ENCODE measurements at places on chromosomes 13 and 19.

DNA sequence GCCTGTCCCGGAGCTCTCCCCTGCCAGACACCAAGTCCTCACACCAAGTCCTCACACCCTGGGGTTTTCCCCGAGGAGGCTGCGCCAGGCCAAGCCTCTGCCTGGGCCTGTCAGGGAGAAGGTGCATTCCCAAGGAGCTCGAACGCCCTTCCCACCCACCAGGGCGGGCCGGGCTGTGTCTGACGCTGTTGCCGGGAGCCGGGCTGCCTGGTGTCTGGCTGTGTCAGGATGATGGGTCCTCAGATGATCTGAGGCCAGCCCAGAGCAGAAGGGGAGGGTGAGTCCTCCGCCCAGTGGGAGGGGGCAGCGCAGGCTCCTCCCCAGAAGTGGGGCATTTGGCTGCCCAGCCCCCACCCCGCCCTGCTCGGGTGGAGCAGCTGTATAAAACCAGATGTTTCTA lies 2.3 kb upstream of the HAS1 start:
- DNase-seq, result no peak

- DNase-seq, result no peak
Measured at GRCh38 chr19:40600570-40601133, 517 bp upstream of the LTBP4 start.

DNA sequence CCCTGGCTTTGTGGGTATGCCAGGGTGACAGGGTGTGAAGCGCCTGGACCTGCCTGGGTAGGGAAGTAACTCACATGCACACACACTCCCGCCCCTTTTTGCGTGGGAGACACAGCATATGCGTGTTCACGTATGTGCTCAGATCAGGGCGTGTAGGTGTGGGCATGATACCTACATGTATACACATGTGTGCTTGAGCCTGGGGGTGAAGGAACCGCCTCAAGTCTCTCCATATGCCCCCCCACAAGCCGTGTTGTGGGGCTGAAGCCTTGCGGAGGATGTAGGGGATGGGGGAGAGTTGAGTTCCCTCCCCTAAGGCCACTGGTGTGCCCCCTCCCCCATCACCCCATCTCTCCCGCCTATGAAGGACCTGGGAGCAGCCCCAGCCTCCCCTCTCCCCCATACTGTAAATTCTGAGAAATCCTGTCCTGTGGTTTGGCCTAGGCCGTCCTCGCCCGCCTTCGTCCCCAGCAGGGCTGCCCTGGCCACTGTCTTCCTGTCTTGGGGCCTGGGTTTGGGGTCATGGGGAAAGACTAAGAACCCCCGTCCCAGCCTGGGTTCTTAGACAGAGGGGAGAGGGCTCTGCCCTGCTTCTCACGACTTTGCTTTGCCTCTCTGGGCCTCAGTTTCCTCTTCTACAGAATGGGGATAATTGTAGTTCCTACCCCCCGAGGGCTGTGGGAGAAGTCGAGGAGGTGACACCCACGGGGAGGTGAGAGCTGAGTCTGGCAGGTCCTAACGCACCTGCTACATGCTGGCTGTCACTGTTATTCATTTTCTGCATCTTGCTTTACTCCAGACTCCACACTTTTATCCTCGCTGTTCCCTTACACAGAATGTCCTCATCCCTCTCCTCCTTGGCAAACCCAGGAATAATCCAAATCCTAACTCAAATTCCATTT lies 14.3 kb downstream of the ACTL9 start:
- DNase-seq, result no peak

DNA sequence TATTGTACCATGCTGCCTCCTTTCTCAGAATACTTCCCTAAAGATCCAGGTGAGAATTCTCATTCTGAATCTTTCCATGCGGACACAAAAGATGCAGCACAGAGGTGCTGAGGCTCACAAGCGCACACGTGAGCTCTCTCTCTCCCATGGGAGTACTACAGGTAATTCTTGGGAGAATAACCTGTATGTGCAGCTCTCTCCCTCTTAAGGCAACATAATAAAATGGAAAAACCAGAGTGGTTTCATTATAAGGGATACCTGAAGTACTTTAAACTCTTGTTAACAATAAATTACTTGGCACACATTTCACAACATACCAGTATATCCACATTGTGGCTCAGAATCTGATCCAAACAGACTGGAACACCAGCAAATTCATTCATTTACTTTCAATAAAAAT lies 40.4 kb downstream of the INTS6 start:
- DNase-seq, result no peak

GRCh38 chr13:24995225-24995804 lies 100.6 kb upstream of the PABPC3 start:
- DNase-seq, result peak; percentile 65

GRCh38 chr19:35432911-35433310 lies 15.1 kb upstream of the FFAR2 start:
- DNase-seq, result no peak

- DNase-seq, result no peak
Measured at GRCh38 chr13:95391362-95391761, 90.1 kb upstream of the ABCC4 start.

DNA sequence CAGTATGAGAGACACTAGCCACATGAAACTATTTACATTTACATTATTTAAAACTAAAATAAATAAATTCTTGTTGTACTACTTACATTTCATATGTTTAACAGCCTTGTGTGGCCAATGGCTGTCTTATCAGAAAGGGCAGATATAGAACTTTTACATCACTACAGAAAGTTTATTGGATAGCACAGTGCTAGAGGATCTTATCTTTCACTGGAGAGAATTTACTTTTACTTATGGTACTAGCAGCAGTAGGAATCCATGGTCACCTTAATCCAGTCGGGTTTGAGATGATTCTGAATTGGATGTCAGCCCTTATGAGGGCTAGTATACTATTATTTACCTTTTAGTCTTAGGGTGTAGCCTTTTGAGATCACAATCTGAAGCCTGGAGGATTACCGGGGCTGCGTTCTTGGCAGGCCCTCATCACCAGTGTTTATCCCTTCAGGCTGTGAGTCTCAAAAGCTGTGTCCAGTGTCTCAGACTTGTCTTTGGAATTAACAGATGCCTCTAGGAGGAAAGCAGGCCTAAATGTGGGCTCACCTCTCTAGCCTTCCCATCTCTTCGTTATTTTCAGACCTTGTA lies 21.7 kb downstream of the IFT88 start:
- no peak for DNase-seq

GRCh38 chr13:41064493-41064892 lies 3.2 kb downstream of the WBP4 start:
- DNase-seq, result no peak

DNA sequence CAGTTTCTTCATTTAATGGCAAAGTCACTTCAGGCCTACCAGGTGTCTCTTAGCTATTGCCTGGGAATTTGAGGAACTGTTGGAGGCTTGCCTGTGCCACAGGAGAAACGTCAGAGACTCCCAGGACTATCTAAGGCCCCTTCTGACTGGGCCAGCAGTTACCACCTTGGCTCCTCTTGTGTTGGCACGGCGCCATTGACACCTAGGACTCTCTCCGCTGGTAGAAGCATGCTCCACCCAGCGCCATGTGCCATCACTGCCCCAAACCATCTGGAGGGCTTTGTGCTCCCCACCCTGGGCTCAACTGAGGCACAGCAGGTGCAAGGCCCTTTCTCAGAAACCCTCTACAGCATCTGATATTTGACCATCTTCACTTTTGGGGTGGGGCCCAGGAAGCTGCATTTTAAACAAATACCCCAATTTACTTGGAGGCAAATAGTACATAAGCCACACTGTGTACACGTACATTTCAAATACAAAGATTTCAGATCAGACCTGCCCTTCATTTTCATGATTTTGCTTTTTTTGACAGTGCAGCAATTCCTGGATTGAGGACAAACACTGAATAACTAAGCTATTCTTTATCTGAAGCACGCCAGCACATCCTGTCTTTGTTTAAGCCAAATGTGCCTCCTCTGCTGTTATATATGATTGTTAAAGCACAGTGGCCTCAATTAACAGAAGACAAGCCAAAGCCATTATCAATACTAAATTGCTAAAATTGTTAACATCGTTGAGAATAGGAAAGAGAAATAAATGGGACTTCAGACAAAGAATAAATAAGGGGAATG lies 59.9 kb upstream of the TPP2 start:
- no peak for DNase-seq

- no peak for DNase-seq
Measured at GRCh38 chr19:55451163-55451964, 8.3 kb upstream of the SHISA7 start.

GRCh38 chr13:39815345-39816111 lies 160.1 kb downstream of the COG6 start:
- no peak for DNase-seq

DNA sequence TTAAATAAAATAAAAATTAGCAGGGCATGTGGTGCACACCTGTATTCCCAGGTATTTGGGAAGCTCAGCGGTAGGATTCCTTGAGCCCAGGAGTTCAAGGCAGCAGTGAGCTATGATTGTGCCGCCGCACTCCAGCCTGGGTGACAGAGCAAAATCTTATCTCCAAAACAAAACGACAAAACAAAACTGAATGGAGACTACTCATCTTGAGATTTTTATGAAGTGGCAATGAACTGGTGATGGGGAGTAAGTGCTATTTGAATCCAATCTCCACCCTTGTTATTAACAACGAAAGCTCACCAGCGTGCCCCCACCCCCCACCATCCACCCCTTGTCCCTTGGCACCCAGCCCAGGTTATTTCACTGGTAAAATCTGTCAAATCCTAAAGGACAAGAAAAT lies 45.2 kb upstream of the URI1 start:
- DNase-seq, result no peak

- DNase-seq, result no peak
Measured at GRCh38 chr19:7832009-7832408, 2.0 kb downstream of the EVI5L start.

- DNase-seq, result no peak
Measured at GRCh38 chr13:88246239-88246638, 575.1 kb downstream of the SLITRK5 start.

GRCh38 chr13:36495431-36495830 lies 63.1 kb downstream of the CCNA1 start:
- no peak for DNase-seq

- no peak for DNase-seq
Measured at GRCh38 chr13:46361276-46361934, 25.6 kb downstream of the RUBCNL start.

DNA sequence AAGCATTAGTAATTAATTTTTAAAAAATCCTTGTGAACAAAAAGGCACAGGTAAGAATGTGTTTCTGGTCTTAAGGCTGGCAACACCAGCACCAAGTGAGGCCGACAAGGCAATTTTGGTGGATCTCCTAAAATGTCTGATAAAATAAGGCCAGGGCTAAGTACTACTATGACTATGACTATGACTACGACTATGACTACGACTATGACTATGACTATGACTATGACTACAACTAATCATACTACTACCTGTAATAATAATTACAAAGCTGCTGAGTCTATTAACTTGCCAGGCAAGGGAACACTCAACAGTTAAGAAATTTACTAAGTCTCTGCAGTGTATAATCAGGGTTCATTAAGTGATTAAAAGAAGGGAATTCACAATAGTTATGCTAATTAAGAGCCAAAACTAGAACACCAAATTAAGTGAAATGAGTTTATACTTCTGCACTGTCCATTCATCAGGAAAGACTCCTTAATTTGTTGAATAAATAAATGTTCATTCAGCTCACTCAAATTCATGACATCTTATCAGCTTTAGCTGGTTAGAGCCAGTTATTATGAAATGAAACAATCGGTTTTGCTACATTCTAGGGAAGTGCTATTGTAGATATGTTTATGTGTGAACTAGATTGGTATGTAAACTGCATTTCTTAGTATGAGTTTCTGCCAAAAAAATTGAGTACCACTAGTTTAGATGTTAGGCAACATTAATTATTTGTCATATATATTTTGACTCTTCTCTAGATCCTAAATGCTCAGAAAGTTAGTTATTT lies 1626.2 kb upstream of the PCDH20 start:
- DNase-seq, result no peak
